Ovary (tissue), 10 donors: ENCODE measurements at places on chromosomes 13 and 19. TPM values are rescaled to one million over a fixed set of nuclear protein-coding genes. Genes with fewer than 3 reads are reported as not detected.

TMEM238 gene
- 2.4 TPM for total RNA-seq

FPR1 gene
- total RNA-seq: 1.8 TPM

PRR22 gene
- 0.80 TPM for total RNA-seq

LRRC8E gene
- 2.1 TPM for total RNA-seq

DNA sequence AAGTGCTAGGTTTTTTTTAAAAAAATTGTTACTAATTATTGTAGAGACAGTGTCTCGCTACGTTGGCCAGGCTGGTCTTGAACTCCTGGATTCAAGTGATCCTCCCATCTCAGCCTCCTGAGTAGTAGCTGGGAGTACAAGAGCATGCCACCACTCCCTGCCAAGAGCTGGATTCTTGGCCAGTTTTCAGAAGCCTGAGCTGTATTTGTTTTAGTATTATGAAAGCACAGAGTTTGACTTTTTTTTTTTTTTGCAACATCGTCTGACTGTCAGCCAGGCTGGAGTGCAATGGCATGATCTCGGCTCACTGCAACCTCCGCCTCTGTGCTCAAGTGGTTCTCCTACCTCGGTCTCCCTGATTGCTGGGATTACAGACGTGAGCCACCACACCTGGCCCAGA, 7.0 kb downstream of the ARMC6 start:
- no peaks in the 10 kb centered on the region for H3K27me3 ChIP-seq
- no peak overlapping the region for H3K4me3 ChIP-seq
- peak; percentile 75 for DNase-seq
- H3K27ac ChIP-seq: no peak overlapping the region
- peaks cover 3% of the 10 kb centered on the region for H3K4me1 ChIP-seq

DNA sequence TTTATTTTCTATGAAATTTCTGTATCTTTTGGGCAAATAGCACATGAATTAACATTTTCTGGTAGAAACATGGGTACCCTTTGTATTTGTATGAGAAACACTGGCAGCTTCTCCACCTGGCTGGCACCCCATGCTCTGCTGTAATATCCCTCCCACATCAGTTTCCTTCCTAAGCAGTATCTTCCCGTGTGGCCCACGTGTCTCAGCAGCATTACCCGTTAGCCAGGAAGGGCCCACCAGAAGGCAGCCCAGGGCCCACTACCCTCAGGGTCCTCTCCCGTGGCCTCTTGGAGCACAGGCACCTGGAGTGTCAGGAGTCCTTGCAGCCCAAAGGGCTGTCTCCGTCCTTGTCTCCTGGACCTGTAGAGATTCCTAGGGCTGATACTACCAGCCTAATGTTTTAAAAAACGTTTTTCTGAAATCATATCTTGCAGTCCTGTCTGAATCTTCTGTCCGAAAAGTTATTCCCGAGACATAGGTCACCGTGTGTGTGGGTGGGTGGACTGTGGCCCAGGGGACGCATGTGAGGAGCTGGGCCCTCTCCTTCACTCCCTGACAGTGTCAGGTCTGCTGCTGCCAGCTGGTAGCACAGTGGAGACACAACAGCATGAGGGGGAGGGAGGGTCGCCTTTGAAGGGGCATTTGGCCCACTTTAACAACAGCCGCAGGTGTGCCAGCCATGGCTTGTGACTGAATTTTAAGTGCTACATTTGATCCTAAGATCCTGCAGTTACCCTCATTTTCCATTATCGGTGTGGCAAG, 22.0 kb upstream of the TEX29 start:
- no peaks in the 10 kb centered on the region for H3K27me3 ChIP-seq
- H3K4me3 ChIP-seq: no peak overlapping the region
- DNase-seq: no peak
- H3K4me1 ChIP-seq: no peaks in the 10 kb centered on the region

DNA sequence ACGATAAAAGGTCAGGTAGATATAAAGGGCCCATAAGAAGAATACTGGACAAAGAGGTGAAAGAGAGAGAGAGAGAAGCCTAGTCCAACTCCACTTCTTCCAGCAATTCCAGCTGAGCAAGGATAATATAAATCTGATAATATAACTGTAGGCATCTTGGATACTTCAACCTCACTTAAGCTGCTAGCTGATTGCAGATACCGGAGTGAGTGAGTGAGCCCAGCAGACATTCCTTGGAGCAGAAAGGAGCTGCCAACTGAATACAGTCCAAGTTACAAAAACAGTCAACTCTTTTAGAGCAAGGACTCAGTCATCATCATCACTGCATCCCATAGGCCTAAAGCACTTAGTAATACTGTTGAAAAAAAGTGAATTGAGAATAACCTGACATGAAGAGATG, 387.6 kb downstream of the SLITRK6 start:
- DNase-seq: no peak
- H3K27ac ChIP-seq: no peak overlapping the region
- no peaks in the 10 kb centered on the region for H3K36me3 ChIP-seq
- H3K4me3 ChIP-seq: no peak overlapping the region
- H3K27me3 ChIP-seq: no peaks in the 10 kb centered on the region

- peaks cover 7% of the 10 kb centered on the region for H3K4me1 ChIP-seq
- DNase-seq: no peak
- H3K36me3 ChIP-seq: no peaks in the 10 kb centered on the region
- H3K27me3 ChIP-seq: no peaks in the 10 kb centered on the region
- H3K4me3 ChIP-seq: no peak overlapping the region
- no peak overlapping the region for H3K27ac ChIP-seq
These were observed 9.5 kb downstream of the PIAS4 start for GRCh38 chr19:4016903-4017638.

DNA sequence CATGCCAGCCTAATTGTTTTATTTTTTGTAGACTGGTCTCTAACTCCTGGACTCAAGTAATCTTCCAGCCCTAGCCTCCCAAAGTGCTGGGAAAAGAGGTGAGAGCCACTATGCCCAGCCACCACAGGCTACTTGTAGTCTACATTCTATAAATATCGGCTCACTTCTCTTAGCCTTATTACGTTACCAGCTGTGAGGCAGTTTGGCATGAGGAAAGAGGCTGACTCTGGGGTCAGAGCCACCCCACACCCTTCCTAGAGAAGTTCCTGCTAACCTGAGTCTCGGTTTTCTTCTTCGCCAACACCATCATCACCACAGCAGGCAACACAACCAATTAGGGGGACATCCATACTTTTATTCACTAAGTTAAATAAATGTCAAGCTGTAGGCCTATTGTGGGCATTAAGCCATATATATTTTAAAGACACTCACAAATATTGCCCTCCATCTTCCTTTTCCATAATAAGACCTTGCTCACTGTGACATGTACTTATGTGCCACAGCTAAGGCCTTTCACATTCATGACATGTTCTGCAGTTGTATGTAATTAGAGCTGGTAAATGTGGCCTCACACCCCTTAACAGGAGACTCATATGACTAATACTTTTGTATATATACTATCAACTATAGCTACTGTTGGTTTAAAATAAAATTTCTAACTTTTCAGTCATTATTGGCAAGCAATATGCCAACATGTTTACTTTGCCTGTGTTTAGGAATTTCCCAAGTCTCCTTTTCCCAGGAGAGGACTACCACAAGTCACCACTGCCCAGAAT, 5.7 kb downstream of the SLC25A30 start:
- peaks cover 8% of the 10 kb centered on the region for H3K4me1 ChIP-seq
- no peak for DNase-seq
- no peak overlapping the region for H3K27ac ChIP-seq
- no peak overlapping the region for H3K4me3 ChIP-seq
- no peaks in the 10 kb centered on the region for H3K36me3 ChIP-seq
